Stimulated activated naive CD8-positive, alpha-beta T cell treated with anti-CD3 and anti-CD28 coated beads, Interleukin-15, Interleukin-2, amounts not matched to agents 100 U/mL and 50 U/mL, for 24 hours (primary cell): ENCODE measurements at places on chromosomes 7 and 10.
A peak's percentile ranks its signal among the peaks of the same experiment; 100 is the strongest.

GRCh38 chr10:128064108-128064969 lies 61.9 kb downstream of the MKI67 start:
- DNase-seq: peak; percentile 81

GRCh38 chr7:31175672-31176071 lies 123.6 kb downstream of the ADCYAP1R1 start:
- no peak for DNase-seq

GRCh38 chr10:74947781-74948401 lies 121.5 kb downstream of the KAT6B start:
- no peak for DNase-seq

DNA sequence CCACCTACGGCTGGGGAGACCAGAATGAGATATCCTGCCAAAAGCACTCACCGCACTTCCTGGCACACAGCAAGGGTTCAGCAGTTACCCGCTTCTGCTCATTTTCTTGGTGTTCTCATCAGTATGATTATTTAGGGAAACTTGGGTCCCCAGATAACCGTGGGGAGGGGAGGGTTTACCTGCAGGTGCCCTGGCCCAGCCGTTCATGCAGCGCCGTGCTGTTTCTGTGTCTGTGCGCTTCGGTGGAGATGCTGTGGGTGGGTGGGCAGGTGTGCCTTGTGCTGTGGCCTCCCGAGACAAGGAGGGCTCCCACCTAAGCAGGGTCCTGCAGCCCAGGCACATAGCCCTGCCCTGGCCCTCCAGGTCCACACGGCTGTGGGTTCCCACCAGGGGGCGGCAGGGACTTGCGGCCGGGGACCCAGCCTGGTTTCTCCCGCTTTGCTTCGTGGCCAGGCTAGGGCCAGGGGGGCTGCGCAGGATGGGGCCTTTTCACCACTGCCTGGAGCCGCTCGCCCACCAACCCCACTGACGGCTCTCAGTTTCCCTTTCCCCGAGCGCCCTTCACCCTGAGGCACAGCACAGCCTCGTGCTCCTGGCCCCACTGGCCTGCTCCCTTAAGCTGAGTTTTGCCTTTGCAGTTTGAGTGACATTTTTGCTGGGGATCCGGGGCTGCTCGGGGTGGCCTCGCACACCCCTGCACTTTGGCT lies 78.5 kb downstream of the LHPP start:
- DNase-seq: peak; percentile 78

- DNase-seq: no peak
These were observed 113.2 kb downstream of the NRBF2 start for GRCh38 chr10:63246356-63246755.

DNA sequence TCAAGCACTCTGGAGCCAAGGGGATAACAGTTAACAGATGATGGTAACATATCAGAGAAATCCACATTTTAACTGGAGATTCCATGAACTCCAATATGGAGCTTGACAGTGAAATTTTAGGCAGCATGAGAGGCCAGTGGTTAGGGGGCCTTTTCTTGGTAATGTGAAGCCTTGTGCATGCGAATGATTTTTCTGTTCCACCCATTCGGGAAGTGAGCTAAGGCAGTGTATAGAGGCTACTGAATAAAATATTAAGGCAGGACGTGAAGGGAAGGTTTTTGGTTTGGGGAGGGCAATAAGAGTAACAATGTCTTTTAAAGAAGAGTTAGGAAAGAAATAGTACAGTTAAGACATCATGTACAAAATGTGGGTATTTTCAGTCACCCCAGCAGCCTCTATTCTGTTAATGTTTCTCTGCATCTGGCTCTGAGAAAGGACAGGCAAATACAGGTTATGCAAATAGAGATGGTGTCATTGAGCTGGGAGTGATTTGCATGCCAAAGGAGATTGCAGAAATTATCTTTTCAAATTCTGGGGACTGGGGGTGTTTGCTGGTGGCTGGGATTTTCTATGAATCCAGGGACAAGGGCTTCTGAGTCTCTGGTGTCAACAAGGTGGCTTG lies 6.8 kb upstream of the TAS2R60 start:
- DNase-seq: no peak

DNA sequence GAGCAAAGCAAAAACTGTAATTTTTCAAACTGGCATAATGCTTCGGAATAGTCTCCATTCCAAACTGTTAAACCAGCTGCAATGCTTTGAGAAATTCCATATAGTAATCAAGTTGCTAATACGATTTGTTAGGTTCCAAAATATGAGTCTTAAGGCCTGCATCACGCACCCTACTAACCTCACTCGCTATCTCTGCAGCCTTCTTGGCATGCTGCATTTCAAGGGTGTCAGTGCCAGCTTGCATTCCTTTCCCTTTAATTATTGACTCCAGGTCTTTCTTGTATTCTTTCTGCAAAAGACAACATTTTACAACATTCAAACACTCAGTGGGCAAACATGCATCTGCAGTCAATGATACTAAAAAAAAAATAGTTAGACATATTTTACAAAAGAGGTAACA lies 61.8 kb downstream of the NEBL start:
- DNase-seq: no peak

DNA sequence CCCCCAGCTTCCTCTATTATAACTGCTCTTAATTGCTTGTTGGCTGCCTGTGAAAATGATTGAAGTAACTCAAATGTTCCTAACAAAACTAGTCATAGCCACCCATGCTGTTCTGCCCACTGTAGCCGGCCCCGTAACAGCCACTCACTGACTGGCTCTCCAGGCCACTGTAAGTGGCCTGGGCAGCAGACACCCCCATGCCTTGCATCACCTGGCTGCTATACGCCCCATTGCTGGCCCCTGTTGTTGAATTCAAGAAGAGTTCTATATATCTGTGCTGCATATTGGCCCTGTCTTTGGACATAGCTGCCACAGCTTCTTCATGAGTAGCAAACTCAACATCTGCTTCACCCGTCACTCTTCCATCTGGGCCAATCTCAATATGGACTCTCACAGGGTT lies 15.1 kb downstream of the FXYD4 start:
- no peak for DNase-seq

DNA sequence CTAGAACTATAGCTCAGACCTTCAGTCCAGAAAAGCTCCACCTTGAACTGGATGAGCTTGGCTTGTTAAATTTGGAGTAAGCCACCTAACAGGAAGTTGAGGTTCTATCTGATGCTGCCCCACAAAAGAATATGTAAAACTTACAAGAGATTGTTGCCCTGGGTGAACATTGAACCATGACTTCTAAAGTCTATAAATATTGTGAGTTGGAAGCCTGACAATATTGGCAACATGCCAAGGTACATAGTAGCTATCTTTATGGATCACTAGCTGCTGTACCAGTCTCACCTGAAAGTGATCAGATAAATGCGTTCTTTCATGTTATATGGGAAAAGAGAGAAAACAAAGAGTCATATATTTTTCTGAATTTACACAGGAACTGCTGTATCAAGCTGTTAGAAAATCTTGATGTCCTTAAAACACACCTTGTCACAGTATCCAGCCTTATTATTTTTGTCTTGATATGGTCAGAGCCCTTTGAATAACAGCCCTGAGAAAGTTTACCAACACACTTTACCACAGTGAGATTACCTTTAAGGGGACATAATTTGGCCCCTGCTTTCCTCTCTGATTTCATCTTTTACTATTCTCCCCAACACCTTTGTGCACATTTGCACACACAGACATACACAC lies 92.0 kb downstream of the LSMEM1 start:
- no peak for DNase-seq

DNA sequence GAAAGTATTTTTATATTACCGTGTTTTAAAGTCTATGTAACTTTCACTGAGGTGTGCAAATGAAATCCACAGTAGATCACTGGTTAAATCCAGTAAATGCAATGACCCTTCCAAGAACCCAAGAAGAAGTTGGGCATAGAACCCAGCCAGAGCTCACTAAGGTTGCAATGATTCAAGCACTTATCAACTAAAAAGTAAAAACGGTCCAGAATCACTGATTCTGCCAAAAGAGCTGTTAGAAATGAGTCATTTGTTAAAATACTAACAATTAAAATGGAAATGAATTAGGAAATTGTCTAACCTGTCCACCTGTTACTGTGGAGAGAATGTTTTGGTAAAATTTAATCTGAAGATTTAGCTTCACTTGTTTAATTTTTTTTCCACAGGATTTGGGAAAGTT lies 74.4 kb downstream of the ANK3 start:
- DNase-seq: no peak

- DNase-seq: no peak
These were observed 184.8 kb downstream of the NPSR1 start for GRCh38 chr7:34842782-34843181.

GRCh38 chr10:69634759-69635425 lies 4.8 kb downstream of the FAM241B start:
- no peak for DNase-seq

DNA sequence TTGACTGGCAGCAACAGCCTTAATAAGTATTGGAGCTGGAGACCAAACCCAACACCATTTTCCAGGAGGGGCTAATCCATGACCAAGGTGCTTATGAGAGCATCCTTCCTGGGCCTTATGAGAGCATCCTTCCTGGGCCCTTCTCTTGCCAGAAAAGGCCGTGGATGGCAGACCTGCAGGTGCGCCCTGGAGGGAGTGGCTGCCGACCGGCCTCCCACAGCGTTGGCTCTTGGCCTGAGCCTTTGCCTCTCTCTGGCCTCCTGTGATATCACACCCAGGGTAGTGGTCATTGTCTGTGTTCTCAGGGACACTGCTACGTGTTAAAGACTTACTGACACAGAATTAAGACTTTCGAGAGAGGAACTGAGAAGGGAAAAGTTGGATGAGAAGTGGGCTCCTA lies 22.3 kb upstream of the NUDCD3 start:
- DNase-seq: no peak

GRCh38 chr7:1064581-1064980 lies 20.2 kb downstream of the GPR146 start:
- DNase-seq: no peak

- no peak for DNase-seq
These were observed 759 bp upstream of the ELAPOR2 start for GRCh38 chr7:87060288-87060537.

DNA sequence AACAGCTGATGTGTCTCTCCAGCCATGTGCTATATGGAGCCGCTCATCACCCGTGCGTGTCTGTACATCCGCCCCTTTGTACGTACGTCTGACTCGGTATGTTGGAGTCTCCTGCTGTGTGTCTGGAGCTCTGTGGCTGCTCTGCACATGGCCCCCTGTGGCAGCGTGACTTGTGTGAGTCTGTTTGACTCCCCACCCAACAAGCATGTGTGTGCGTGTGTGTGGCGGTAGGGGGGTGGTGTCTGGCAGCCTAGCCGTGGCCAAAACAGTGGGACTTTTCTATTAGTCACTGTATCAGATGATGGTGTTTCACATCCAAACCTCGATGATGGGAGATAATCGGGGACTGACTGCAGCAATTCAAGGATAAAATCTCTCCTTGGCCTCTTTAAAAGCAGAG lies 94.1 kb downstream of the COL13A1 start:
- no peak for DNase-seq

DNA sequence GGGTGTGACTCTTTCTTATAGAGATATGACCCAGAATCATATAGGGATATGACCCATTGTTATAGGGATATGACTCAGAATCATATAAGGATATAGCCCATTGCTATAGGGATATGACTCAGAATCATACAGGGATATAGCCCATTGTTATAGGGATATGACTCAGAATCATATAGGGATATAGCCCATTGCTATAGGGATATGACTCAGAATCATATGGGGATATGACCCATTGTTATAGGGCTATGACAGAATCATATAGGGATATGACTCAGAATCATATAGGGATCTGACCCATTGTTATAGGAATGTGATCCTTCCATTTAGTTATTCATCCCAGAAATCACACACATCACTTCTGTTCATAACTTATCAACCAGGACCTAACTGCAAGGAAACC lies 312.2 kb upstream of the ADARB2 start:
- no peak for DNase-seq

GRCh38 chr10:122336961-122337360 lies 37.5 kb upstream of the PLEKHA1 start:
- DNase-seq: no peak

- no peak for DNase-seq
These were observed 95.5 kb downstream of the DIP2C start for GRCh38 chr10:593901-594457.

- DNase-seq: no peak
These were observed 193.8 kb upstream of the DPP6 start for GRCh38 chr7:153858355-153858754.

DNA sequence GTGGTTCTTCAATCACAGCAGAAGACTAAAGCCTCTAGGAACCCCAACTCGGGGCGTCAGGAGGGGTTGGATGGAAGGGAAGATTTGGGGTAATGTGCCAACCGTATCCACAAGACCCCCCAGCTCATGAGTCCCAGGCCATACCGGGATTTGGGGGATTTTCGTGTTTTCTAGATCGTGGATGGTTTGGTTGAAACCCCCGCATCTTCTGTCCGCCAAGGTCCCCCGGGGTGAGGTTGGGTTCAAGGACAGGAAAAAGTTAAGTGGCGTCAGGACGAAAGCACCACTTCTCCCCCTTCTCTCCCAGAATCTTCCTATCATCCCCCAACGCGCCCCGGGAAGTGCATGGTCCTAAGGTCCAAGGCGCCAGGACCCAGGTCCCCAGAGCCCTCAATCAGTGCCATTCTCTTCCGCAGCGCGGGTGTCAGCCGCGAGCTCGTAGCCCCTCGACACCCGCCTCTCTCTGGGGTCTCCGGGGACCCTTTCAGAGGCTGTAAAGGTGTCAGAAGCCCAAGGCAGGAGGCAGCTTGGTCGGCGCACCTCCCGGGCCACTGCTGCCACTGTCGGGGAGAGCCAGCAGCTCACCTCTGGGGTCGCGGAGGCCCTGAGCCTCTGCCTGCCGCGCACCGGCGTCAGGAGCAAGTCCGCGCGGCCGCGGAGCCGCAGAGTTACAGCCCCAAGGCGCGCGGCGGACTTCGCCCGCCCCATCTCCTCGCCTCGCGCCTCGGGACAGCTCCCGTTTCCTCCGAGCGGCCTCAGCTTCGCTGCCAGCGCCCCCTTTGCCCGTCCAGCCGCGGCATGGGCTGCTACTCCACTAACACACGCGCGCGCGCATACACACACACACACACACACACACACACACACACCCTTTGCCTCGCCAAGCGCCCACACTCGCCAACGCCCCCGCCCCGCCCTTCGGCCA lies 1.5 kb downstream of the MKX start:
- DNase-seq: peak; percentile 39

GRCh38 chr10:52212062-52212461 lies 102.0 kb upstream of the DKK1 start:
- no peak for DNase-seq

- DNase-seq: peak; percentile 44
These were observed 155.5 kb upstream of the LYZL2 start for GRCh38 chr10:30784897-30785605.

GRCh38 chr10:43905512-43906236 lies 257.0 kb upstream of the ZNF32 start:
- no peak for DNase-seq

DNA sequence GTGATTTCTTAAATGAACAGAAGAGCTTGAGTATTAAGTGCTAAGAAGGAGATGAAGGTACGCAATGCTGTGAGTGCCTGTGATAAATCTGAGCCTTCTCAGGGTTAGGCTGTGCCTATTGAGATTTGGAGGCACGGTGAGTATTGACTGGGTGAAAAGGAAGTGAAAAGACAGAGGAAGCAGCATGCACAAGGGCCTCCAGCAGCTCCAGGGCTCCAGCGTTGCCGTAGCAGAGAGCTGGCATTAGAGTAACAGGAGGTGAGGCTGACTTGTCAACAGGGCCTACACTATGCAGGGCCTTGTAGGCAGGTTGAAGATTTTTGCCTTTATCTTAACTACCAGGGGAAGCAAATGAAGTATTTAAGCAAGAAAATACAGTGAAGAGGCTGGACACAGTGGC lies 54.1 kb upstream of the PDCD4 start:
- no peak for DNase-seq
